ENCODE measurements at places on chromosomes 2 and 18.

DNA sequence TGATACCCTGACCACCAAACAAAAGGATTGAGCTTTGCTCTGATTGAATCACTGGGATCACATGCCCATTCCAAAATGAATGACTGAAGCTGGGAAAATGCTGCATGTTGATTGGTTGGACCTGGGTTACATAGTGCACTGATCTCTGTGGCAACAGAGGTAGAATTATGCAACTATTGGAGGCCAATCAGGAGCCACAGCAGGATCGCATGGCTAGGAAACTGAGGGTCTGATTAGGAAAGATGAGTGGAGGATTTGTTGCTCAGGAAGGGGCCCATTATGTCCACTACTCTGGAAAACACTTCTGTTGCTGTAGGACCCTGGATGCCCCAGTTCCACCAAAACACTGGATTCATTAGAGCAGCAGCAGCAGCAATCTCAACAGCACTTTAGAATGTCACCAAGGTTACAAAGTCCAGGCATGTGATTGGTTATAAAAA, 25.9 kb upstream of the SGPP2 start:
- no peak for DNase-seq

GRCh38 chr18:63290821-63291200, 28.8 kb downstream of the BCL2 start:
- peak; percentile 31 for DNase-seq

GRCh38 chr2:185473838-185474237, 264.8 kb upstream of the FSIP2 start:
- DNase-seq: no peak

- DNase-seq: no peak
Measured at GRCh38 chr2:64989982-64990614, 899 bp downstream of the SLC1A4 start.

- DNase-seq: no peak
Measured at GRCh38 chr2:197134206-197134605, 176.4 kb downstream of the ANKRD44 start.

GRCh38 chr2:233247744-233248143, 3.7 kb upstream of the ATG16L1 start:
- peak; percentile 20 for DNase-seq

DNA sequence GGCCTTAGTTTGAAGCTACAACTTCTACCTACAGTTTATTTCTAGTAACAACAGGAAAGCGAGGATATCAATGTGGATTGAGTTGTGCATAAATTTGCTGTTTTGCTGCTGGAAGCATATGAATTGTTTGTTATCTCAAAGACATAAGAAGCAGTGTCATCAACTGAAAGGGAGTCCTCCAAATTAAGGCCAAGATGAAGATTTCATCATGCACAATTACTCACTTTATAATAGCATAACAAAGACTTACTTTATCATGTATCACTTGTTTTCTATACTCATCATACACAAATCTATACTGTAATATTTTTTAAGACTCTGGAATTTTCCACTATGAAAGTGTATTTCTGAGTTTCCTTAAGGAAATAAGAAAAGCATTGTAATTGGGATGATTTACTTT, 136.1 kb upstream of the FANCL start:
- no peak for DNase-seq

DNA sequence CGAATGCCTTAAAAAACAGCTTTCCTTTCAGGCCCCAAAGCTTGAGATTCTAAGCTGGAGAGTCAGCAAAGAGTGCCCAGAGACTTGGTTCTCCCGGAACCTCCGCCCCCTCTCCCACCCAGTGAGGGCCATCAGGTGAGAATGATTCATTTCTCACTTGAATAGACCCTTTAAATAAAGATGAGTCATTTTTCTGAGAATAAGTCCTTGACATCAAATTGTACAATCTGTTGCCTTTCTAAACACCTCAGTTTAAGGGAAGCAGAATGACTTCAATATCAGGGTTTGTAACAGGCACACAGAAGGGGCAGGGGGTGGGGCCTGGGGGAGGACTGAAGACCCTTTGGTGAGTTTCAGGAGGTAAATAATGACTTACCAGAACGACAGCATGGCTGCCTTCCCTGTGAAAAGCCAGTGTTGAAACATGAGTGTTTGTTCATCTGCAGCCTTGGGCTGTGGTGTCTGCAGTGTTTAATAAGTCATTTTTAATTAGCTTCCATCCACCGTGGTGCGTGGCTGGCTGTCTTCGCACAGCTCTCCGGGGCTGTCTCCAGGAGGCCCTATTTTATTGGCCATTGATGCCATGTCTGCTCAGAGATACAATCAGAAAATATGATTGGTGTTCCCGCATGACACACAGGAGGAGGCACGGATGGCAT, 134.9 kb upstream of the ZNF236 start:
- no peak for DNase-seq

DNA sequence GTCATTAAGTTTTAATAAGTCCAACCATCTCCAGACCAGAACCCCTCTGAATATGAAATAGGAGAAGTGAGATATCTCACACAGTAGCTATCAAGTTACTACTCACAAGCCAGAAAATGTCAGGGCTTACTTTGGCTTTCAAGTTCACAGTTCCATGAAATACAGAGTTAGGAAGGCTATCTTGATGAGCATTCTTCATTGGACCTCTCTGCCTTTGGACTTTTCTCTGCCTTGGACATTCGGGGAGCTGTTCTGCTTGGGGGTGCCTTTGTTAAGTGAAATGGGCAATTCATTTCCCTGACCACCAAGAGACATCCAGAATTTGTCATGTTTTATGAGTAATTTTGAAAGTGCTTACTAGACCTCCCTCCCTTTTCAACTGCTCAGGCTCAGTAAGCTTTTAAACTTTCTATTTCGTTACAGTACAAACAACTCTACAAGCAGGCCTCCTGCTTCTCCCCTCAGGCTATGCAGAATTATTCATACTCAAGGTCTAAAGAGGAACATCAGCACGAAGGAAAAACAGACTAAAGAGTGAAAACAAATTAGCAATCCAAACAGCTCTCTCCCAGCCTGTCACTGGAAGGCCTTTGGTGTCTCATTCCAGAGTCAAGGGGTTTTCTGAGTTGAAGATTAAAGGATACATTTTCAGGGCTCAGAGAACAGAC, 95.3 kb downstream of the MREG start:
- no peak for DNase-seq

- no peak for DNase-seq
Measured at GRCh38 chr2:171167352-171167997, 6.8 kb upstream of the TLK1 start.

DNA sequence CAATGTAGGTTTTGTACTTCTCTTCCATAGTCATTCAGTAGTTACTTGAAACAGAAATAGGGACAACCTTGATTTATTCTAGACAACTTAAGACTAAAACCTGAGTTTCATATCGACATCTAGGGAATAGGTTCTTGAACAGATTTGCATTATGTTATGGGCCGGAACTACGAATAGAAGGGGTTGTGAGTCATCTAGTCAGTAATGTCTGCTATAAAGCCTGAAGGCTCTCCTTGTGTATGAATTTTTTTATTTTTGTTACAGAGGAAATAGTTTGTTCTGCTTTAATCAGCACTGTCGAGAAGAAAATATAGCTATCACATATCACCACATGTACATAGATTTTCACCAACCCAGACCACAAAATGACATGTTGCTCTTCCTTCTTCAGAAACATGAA, 17.3 kb upstream of the TRIM43 start:
- DNase-seq: no peak

- no peak for DNase-seq
Measured at GRCh38 chr2:46521215-46521683, 41.9 kb downstream of the TMEM247 start.

- no peak for DNase-seq
Measured at GRCh38 chr18:3246635-3247239, 864 bp upstream of the MYL12A start.

- DNase-seq: no peak
Measured at GRCh38 chr2:68487773-68488355, 20.5 kb downstream of the APLF start.

DNA sequence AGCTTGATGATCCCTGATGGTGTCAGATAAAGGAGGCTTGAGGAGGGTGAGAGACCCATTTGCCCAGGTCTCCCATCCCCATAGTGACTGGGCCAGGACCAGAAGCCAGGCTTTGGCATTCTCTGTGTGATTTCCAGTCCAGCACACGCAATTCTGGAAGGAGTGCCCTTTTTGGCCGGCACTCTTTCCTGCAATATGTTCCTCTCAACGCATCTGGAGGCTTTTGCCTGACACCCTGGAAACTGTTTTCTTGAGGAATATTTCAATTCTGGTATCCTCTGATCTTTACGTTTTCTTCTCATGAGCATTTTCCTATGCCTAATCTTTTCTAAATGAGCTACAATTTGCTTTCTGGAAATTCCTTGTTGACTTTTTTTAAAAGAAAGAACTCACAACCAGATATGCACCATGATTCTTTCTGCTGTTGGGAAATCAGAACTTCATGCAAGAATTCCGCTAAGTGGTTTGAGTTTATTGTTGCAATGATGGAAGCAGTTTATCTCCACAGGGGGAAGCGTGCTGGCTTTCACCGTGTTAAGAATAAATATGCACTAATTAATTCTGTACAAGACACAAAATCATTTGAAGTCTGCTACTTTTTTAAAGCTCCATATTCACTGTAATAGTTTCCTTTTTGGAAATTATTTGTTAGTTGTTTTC, 143.7 kb downstream of the NAPG start:
- no peak for DNase-seq

- DNase-seq: no peak
Measured at GRCh38 chr2:11655495-11655894, 14.5 kb downstream of the NTSR2 start.

DNA sequence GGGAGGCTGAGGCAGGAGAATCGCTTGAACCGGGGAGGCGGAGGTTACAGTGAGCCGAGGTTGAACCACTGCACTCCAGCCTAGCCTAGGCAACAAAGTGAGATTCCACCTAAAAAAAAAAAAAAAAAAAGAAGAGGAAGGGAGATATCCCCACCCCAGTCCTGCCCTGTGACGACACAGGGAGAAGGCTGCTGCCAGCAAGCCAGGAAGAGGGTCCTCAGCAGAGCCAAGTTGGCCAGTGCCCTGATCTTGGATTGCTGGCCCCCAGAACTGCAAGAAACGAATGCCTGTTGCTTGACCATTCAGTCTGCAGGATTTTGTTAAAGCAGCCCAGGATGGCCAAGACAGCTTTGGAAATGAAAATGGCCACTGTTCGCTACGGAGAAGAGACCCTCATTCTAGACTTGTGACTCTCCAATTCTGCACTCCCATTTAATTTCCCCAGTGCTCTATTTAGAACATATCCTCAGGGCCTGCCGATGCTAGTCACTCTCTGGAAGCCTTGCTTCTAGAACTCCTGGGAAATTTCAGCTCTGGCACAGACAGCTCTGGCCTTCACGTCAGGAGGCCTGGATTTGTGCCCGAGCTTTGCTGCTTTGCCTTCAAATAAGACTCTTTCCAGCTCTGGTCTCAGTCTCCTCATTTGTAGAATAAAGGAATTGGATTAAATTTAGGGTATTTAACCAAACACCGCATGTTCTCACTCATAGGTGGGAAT, 15.7 kb upstream of the AMMECR1L start:
- no peak for DNase-seq

DNA sequence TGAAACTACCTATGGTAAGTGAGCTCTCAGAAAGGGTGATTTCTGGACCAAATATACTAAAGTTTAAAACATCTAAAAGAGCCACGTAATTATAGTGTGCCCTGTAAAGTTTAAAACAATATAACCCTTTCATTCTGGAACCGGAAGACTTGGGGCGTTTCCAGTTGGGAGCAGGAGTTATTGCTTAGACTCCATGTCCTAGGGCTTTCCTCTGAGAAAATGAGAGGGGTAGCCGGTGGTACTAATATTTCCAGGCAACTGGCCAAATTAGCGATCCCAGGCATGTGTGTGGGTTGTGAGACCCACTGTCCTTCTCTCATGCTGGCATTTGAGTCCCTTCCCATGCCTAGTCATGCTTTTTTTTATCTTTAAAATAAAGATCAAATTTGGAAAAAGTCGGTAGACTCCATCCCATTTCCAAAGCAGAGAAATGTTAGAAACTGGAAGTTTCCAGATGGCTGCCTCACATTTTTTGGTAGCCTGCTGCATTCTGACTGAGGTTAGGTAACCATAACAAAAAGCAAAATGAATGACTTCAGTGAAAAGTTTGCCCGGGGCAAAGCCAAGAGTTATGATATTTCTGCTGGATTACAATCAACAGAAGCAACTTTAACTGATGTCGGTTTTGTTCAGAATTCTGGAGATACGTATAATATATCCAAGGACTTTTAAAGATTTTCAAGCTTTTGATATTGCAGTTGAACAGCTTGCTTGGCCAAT, 227.4 kb downstream of the SS18 start:
- DNase-seq: no peak

GRCh38 chr2:3229221-3229620, 148.4 kb downstream of the EIPR1 start:
- DNase-seq: no peak

DNA sequence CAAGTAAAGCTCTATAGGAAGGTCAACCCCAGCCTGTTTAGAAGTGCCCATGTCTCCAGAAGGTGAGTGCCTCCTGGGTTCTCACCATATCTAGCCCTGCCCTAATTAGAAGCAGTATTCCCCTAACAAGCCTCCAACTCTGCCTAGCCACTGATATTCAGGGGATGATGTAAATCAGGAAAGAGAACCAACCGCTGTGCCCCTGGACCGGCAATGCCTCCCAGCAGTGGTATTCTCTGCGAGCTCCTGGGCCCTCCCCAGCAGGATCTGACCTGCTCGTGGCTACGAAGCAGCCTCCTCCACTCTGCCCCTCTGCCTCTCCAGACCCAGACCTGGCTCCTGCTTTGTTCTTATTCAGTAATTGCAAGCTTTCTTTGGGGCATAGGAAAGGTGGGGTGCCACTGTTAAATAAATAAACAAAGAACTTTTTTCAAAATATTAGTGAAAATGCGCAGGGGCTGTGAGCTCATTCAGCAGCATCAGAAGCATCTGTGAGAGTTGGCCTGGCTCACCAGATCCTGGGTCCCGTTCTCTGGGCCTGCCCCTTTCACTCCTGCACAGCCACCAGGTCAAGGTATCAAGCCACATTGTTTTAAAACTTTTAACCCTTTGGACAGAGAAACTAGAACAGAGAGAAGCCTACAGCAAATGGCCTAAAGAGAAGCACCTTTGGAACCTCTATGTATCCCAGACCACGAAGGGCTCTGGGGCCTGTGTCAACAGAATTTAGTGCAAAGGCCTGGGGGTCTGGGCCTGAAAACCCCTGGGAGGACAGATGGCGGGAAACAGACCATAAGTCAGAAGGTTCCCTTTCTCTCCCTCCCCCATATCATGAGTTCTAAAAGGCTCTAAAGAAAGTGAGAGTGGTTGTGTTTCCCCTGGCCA, 11.9 kb downstream of the MREG start:
- no peak for DNase-seq

- no peak for DNase-seq
Measured at GRCh38 chr18:68660354-68661183, 54.3 kb downstream of the TMX3 start.

- no peak for DNase-seq
Measured at GRCh38 chr2:229660951-229661350, 53.4 kb downstream of the DNER start.
